NCI-H82 (cell line): ENCODE measurements at places on chromosomes 3 and 15.

- no peak for DNase-seq
Measured at GRCh38 chr3:136952292-136952691, 5.5 kb upstream of the IL20RB start.

- DNase-seq = no peak
Measured at GRCh38 chr3:42276141-42277132, 10.5 kb upstream of the CCK start.

DNA sequence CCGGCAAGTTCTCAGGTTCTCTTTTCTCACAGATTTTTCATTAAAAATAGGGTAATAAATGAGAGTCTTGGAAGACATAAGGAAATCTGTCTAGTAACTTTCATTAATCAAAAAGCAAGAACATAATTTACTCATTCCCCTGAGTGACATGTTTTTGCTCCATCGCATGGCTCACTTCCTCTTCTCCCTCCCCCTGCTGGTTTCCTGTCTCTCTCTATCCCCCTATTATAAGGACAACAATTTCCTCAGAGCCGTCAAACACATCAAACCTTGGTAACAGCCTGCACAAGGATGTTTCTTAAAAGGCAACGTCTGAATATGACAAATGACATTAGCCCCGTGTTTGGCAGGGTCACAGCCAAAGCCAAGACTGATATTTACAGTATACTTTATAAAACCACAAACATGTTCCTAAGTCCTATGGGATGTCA is 1149.6 kb downstream of the IGSF11 start:
- no peak for DNase-seq

- DNase-seq = no peak
Measured at GRCh38 chr15:75929799-75930565, 26.3 kb downstream of the FBXO22 start.

- DNase-seq = no peak
Measured at GRCh38 chr3:95883801-95884200, 930.6 kb upstream of the EPHA6 start.

- DNase-seq = peak; percentile 91
Measured at GRCh38 chr3:108477511-108478147, 32.8 kb downstream of the MYH15 start.
